ENCODE measurements at places on chromosomes 3 and 15.

- DNase-seq = no peak
These were observed 821.6 kb downstream of the SQOR start for GRCh38 chr15:46456456-46456855.

DNA sequence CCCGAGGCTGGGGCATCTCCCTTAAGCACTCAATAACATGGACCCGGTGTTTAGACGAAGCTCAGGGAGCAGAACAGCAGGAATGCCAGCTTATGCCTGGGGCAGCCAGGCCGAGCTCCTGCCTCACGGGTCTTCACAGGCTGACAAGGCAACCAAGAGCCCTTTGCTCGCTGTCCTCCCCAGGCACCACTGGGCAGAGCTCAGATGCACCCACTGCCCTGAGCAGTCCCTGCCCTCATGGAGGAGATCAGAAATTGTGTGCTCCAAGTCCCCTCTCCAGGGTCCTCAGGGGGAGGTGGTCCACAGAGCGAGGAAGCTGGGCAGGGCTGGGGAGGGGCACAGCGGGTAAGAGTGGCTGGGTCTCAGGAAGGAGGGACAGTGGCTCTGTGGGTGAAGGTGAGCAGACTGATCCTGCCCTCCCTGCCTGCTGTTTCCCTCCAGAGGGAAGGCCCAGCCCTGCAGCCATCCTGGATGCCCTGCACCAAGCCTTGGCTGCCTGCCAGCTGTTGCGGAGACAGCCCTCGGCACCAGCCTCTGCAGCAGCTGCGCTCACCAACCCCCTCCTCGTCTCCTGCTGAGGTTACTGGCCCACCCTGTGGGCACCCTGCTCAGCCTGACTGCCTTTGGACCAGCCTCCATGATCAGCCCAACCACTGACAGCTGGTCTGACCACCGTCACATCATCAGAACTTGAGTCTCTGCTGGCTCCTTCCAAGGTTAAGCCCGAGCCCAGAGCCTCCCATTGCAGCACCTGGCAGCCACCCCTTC lies 21.1 kb upstream of the GP9 start:
- DNase-seq = peak; percentile 82

DNA sequence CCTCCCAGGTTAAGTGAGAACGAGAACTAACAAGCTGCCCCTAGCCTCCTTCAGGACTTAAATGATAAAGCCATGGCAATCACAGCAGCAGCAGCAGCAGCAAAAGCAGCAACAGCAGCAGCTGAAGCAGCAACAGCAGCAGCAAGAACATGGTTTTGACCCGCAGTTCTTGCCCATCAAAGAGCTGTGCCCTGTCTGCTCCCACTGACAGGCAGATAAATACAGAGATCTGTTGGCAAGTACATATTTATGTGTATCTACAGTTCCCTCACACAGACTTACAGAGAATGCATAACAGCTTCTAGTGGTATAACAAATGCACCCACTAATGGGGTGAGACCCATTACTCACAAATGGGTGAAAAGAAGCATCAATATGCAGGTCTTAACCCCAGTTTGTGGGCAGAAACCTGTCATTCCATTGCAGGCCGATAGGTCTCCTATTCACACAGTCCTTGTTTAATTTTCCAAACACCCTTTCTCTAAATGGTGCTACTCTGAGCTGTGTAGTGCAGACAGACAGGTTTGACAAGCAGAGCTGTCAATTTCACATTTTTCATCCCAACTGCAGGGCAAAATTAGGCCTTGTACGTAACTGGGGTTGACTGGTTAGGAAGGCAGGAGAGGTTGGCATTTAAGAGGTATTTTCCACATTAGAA lies 316.3 kb downstream of the TIGIT start:
- no peak for DNase-seq

DNA sequence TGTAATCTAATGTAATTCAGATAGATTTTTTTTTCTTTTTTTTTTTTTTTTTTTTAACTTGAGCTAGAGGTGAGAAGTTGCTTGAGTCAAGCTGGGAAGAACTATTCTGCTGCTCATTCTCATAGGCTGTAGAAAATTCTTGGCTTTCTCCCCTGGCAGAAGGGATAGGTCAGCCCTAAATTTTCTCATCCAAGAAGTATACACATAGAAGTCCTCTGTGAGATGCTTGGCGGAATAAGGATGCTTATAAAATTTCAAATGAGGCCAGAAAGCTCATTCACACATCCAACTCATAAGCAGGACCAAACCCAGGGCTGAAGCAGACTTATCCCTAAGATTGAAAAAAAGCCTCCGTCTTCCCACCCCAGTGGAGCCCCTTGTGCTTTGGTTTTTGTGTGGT lies 572.5 kb downstream of the SQOR start:
- DNase-seq = no peak

DNA sequence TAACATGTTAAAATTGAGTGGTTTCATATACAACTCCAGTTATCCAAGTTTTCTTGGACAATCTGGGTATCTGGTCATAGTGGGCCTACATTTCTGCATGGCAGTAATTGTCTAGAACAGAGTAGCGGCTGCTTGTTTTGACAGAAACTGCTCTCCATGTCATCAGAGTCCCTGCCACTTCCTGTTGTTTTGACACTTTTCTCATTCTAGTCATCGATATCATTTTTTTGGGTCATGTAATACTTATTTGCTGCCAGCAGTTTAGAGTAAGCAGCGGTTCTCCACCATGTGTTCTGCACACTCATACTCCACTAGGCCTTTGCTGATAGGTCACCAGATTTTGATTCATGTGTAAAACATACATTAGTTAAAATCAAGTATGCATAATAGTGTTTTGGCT lies 81.5 kb downstream of the SLC25A26 start:
- no peak for DNase-seq

DNA sequence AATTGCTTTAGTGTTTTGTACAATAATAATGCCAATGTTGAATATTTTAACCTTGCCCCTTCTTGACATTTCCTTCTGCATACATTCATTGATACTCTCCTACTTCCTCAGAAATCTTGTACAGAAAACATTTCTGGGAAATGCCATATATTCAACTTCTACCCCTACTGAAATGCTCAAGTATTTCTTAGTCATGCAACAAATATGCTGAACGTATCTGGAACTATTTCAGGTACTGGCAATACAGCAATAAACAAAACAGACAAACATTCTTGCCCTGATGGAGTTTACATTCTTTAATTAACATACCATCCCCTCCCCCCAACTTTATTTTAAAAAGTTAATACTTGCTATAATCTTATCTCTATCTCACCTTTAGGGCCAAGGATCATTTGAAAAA lies 147.2 kb downstream of the STAG1 start:
- no peak for DNase-seq

DNA sequence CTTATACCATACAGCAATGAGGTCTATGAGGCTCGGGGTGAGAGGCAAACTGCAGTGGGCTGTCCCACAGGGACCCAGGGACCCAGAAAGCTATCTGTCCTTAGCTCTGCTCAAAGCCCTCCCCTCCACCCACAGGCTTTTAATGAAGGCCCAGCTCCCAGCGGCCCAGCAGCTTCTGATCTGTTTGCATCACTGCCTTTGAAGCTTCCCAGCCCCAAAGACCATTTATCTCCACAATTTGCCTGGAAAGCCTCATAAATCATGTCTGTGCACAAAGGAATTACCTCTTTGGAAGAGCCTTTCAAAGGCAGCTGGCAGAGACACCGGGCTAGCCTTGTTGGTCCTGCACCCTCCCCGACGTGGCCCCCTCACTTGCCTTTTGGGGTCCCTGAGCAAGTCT lies 123.9 kb downstream of the RAB11A start:
- DNase-seq = no peak

DNA sequence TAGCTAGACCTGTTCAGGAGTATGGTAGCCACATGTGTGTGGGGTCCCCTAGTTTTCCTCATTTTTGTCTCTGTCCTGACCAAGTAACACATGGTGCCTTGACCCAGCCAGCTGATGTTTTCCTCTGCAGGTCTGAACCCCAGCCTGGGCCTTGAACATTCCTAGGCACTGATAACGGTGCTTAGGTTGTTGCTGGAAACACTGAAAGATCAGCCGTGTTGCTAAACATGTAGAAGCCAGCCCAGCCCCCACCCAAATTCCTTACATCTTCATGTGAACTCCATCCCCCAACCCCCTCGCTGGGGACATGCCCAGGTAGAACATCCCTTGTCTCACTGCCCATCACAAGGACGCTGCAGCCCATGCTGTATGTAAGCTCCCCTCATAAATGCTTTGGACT lies 18.7 kb downstream of the RTP3 start:
- DNase-seq = no peak

DNA sequence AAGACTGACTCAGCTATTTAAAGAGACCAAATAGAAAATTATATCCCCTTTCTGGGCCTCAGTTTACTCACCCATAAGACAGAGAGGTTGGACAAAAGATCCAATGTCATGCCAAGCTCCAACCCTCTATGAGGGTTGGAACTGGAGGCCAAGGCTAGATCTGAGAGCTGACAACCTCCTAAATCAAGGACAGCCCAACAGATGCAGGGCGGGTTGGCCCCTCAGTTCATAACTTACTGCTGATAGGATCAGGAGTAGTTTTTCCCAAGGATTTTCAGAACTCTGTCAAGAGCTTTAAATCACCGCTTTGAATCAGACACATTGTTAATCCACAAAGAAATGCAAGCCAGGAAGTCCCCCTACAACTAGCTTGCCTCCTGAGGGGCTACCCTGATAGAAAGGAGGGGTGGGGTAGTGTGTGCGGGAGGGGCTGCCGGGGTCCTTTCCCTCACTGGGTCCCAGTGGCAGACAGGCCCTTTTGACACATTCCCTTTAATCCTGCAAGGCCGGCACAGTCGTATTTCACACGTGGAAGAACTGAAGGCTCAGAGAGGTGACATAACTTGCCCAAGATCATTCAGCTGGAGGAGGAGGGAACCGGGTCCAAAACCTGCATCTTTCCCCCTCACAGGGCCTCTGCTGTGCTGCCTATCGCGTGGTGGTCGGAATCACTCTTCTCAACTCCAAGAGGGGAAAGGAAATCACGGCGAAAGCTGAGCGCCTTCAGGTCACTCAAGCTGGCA lies 21.4 kb downstream of the BMF start:
- no peak for DNase-seq

- no peak for DNase-seq
These were observed 325.0 kb downstream of the CGGBP1 start for GRCh38 chr3:87733671-87734367.

DNA sequence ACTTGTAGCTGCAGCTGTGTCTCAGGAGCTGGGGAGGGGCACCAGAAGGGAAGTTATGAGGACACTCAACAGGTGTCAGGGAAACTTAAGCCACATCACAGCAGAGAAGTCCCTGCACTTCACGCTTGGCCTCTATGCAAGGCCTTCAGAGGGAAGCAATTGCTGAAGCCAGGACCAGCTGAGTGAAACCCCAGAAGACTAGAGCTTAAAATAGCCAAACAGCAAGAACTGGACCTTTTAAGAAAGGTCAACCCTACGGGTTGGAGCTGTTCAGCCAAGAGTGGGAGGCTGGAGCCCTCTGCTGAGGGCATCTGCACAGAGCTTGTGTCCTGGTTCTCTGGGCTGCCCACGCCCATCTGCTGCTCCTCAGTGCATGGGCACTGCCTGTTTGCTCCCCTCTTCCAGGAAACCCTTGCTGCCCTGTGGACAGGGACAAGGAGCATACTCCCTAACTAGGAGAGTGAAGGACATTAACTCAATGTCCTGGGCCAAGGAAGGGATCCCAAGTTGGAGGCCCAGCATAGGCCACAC lies 3.9 kb upstream of the GRAMD2A start:
- no peak for DNase-seq

GRCh38 chr15:55993804-55994560 lies 570 bp upstream of the NEDD4 start:
- DNase-seq = no peak

DNA sequence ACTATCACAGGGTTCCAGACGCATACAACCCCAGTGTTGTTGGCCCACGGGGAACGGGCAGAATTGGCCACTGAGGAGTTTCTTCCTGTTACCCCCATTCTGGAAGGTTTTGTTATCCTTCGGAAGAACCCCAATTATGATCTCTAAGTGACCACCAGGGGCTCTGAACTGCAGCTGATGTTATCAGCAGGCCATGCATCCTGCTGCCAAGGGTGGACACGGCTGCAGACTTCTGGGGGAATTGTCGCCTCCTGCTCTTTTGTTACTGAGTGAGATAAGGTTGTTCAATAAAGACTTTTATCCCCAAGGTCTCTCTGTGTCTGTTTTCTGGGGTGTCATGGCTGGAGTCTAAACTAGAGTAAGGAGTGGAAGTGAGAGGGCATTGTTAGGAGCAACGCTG lies 5.7 kb upstream of the EIF4G1 start:
- no peak for DNase-seq

GRCh38 chr3:132344666-132345280 lies 27.6 kb downstream of the ACP3 start:
- DNase-seq = no peak

- DNase-seq = no peak
These were observed 80.8 kb downstream of the GSK3B start for GRCh38 chr3:120013481-120013880.

DNA sequence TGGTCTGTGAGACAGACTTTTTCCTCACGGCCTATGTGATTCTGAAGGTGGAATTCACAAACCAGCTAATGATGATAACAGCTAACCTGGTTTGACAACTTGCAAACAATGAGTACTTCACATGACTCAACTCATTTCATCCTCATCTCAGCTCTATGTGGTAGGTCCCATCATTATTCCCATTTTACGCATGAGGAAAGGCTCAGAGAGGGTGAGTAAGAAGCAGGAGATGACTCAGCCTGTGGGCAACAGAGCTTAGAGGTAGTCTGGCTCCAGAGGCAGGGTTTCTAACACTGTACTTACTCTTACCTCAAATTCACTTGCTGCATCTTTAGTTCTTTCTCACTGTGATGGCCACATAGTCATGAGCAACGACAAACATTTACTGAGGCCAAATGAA lies 25.8 kb upstream of the PSMD6 start:
- DNase-seq = no peak

DNA sequence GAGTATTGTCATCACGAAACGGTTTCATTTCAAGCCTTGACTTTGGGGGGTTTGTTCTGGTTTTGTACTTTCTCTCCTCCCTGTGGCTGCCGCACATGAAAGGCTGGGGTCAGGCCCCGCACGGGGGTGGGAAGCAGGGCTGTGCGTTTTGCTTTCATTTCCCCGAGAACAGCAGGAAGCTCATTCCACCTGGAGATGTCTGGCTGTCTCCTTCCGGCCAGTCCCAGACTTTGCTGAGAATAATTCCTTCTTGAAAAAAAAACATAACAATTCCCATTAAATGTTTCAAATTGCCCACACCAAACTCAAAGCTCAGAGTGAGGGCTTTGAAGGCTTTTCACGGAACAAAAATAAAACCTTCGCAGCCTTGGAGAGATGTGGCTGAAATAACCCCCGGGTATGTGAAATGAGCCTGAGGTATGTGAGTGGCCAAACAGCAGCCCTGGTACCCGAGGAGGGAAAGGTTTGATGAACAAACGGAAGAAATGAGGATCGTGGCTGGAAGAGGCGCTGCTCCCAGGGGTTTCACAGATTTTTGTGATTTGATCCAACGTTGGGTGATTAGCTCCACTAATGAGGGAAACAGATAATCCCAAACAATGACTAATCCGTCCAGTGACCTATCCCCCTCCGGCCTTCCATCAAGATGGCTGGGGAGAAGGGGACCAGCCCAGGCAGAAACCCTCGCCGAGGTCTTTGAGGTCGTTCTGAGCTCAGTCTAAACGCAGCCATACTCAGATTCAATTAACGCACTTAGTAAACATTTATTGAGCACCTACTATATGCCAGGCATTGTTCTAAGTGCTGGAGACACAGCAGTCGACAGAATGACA lies 126.9 kb upstream of the MEF2A start:
- no peak for DNase-seq

GRCh38 chr3:121064121-121064520 lies 156.1 kb downstream of the STXBP5L start:
- DNase-seq = no peak

- DNase-seq = no peak
These were observed 17.2 kb downstream of the CHCHD6 start for GRCh38 chr3:126721246-126721645.

All from NCI-H2107 (cell line).